ENCODE measurements at places on chromosomes 7 and 10.

DNA sequence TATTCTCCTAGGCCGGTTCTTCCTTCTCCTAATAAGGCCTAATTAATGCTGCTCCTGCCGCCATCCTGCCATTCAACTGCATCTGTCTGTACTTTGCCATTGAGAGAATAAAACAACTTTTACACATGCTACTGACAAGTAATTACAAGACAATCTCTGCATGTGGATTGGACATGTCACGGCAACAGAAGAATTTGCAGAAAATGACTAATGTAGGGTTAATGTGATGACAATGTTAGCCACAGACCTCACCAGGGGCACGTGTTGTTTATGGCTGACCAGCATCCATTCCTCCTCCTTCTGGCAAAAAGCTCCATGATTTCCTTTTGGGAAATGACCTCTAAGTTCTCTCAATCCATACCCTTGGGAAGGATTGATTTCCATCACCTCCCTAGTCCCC, 58.0 kb downstream of the NEBL start:
- no peak for DNase-seq

GRCh38 chr10:132654121-132654571, 116.6 kb downstream of the INPP5A start:
- no peak for DNase-seq

- DNase-seq, result no peak
Observed at GRCh38 chr7:50730446-50731400, 52.0 kb downstream of the GRB10 start.

DNA sequence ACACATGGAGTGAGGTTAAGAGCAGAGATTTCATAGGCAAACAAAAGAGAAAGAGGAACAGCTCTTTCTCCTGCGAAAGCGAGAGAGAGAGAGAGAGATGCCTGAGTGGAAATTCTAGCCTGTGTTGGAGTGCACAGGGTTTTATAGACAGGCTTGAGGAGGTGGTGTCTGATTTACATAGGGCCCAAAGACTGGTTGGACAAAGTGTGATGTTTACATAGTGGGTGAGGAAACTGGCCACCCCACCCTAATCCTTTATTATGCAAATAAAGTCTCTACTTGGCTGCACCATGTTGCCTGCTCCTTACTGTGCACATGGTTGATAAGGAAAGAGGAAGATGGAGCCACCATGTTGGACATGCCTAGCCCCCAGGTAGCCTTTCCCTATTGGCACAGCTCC, 967.8 kb upstream of the SORCS1 start:
- DNase-seq, result no peak

DNA sequence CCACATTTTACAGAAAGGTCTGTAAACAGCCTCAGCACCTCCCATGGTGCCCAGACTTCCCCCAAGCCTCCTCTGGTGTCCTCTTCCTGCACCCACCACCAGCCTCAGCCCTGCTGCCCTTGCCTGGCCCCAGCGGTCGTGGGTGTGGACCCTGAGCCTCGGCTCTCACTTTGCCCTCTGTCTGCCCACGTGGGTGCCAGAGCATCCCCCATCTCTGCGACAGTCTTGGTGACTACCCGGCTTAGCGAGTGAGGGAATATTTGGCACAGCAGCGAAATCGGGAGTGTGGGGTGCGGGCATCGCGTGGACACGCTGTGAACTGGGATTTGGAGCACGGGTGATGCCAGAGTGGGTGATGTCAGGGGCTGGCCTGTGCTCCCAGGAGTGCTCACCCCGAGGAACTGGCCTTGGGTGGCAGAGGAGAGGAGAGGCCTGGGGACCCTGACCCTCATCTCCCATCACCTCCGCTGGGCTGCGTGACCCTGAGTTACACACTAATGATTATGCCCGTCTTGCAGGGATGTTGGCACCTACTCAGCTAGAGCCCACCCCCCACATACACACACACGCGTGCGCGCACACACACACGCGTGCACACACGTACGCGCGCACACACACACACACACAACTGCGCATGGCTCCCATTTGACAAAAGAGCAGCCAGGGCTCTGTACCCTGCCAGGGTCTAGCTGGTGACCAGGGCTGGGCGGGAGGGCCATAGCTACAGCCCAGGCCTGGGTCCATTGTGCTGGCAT, 8.7 kb downstream of the ELFN1 start:
- DNase-seq, result no peak

GRCh38 chr10:85641479-85642009, 725.1 kb downstream of the GRID1 start:
- DNase-seq, result no peak

DNA sequence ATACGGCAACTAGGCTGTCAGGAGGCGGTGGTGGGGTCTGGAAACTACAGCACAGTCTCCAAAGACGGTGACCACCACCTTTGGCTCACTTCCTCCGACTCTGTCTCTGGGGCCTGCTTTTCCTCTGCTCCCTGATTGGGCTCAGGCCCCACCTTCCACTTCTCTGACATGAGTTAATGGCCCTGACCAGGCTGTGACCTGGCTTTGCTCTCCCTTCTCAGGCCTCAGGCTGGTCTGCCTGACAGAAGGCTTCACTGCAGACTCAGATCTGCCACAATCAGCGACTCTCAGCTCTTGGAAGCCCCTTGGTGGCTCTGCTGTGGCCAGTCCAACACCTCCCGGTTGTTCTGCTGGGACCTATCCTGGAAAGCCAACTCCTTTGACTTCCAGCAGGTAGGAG, 7.7 kb downstream of the STYXL1 start:
- no peak for DNase-seq

- no peak for DNase-seq
Observed at GRCh38 chr7:44448922-44449583, 41.4 kb downstream of the NUDCD3 start.

DNA sequence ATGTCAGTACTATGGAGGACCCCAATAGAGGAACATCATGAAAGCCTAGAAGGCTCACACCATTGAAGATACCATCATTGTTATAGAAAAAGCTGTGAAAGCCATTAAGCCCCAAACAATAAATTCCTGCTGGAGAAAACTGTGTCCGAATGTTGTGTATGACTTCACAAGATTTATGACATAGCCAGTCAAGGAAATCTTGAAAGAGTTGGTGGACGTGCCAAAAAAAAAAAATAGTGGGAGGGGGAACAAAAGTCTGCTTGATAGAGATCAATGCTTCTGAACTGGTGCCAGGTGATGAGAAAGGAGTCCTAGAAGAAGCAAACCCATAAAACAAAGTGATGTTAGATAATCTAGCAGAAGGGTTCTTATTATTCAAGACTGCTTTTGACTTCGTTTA, 41.2 kb downstream of the RALA start:
- no peak for DNase-seq

GRCh38 chr10:93245779-93246178, 172.1 kb downstream of the CYP26A1 start:
- DNase-seq, result no peak

DNA sequence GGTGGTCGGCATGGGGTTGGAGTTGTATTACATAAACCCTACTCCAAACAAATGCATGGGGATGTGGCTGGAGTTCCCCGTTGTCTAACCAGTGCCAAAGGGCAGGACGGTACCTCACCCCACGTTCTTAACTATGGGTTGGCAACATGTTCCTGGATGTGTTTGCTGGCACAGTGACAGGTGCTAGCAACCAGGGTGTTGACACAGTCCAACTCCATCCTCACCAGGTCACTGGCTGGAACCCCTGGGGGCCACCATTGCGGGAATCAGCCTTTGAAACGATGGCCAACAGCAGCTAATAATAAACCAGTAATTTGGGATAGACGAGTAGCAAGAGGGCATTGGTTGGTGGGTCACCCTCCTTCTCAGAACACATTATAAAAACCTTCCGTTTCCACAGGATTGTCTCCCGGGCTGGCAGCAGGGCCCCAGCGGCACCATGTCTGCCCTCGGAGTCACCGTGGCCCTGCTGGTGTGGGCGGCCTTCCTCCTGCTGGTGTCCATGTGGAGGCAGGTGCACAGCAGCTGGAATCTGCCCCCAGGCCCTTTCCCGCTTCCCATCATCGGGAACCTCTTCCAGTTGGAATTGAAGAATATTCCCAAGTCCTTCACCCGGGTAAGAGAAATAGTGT, at the start of gene CYP2E1:
Gene CYP2E1 (plus strand): TSS at position 407 of the 632 bp plus-strand sequence. CDS start 33 bp downstream, at position 440.
- DNase-seq, result no peak

DNA sequence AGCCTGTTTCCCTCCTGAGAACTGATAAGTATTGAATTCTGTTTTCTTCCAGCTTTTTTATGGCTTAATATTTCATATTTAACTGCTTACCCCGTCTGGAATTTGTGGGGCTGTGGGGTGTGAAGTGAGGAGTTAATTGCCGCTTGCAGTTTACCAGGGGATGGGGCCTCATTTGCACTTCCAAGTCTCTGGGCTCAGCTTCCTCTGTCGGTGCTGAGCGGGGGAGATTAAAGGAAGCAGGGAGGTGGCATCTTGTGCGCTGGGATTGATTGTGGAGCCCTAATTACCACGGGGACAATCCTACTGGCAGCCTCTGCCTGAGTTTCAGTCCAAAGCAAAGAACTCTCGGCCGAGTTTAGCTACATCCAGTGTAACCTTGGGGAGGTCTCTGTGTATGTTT, 33.4 kb downstream of the ELFN1 start:
- DNase-seq, result no peak

DNA sequence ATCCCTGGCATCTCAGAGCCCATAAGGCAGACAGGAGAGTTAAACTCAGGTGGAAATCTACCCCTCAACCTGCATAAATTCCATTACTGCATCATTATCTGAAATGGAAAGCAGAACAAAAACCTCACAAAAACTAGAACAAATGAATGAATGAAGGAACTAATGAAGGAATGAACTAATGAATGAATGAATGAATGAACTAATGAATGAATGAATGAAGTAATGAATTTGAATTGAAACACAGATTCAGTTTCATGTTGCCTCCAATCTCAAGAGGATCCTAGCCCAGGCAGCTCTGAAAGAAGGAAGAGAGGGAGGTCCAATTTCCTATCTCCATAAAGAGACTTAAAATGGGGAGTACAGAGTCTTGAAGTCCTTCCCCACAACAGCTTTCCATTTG, 1.9 kb upstream of the UCN3 start:
- DNase-seq, result no peak

- no peak for DNase-seq
Observed at GRCh38 chr7:100546926-100547800, 8.2 kb downstream of the AGFG2 start.

- no peak for DNase-seq
Observed at GRCh38 chr10:130992802-130993523, 318.6 kb downstream of the TCERG1L start.

DNA sequence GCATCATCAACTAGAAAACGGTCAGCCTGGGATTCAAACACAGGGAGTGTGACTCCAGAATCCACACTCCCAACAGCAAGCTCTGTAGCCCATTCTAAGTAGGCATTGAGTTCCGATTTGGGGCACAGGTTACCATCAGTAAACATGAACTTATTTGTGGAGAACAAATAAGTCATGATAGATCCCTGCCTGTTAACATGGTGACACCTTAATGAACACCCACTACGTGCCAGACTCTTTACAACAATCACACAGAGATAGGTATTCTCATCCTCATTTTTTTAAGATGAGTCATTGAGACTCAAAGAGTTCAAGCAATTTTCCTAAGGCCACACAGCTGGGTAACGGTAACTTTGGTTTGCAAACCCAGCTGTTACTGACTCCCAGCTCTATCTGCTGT, 91.5 kb downstream of the LYZL2 start:
- DNase-seq, result no peak
